Thoracic aorta (tissue), 2 donors: ENCODE measurements at places on chromosomes 16 and 17.

GRCh38 chr17:72962106-72962505, 130.4 kb downstream of the SLC39A11 start:
- DNase-seq = no peak

- no peak for DNase-seq
Measured at GRCh38 chr16:75931043-75931442, 204.8 kb upstream of the CPHXL start.

DNA sequence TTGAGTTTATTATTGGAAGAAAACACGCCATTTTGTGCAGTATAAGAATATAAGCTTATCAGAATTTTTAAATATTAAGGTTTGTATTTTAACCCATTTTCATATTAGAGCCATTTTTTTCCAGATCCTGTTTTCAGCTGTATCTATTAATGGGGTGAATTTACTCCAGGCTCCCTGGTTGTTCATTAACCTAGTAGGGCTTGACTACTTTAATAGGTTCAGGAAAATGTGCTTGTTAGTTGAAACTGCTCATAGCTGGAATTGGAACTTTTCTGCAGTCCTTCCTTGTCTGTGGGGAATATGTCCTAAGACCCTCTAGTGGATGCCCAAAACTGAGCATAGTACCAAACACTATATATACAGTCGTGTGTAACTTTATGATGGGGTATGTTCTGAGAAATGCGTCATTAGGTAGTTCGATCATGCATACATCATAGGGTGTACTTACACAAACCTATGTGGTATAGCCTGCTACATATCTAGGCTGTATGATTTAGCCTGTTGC, 28.0 kb downstream of the NFAT5 start:
- DNase-seq = no peak

DNA sequence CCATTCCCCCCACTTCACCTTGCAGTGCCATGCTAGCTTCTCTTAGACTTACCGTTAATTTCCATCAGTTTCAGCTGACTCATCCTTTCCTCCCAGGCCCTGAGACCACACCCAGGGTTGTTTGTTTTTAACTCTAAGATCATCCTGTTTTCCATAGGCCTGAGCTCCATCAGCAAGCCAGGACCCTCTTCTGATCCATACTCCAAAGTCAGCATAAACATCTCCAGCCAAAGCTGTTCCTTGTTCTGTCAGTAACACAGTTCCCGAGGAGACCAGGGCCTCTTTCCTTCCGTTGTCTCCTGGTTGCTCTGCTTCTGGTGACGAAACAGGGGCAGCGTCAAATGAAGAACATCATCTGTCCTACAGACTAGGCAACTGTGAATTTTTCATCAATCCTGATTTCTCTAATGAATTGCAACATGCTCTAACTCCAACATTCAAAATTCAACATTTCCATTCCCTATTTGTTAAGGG, 83.8 kb upstream of the HNF1B start:
- no peak for DNase-seq

DNA sequence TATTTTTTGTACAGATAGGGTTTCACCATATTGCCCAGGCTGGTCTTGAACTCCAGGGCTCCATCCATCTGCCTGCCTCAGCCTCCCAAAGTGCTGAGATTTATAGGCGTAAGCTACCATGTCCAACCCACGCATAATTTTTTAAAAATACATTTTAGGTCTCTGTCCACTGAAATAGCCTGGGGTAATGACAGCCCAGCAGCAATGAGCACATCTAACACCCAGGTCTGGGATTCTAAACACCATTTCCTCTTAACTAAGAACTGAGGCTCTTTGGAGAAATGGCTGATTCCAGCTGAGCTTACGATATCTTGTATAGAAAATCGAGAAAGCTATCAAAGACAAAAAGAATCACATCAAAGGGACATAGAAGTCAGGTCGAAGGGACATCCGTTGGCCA, 245.3 kb downstream of the PARN start:
- no peak for DNase-seq

DNA sequence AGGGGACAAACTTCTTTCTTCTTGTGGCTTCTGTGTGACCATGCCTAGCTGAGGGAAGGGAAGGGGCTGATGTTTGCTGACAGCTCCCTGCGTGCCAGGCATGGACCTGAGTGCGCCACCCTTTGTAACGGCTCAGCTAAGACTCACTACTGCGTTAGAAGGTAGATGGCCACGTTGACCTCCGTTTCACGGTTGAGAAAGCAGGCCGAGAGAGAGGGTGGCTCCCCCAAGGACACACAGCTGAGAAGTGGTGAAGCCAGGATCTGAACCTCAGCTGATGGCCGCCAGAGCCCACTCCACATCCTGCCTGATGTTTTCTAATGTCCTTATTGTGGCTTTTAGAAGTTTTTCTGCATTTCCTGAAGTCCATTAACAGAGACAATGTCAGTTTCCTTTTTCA, 45.1 kb downstream of the RGS9 start:
- no peak for DNase-seq

- DNase-seq = no peak
Measured at GRCh38 chr16:15641753-15642556, 999 bp downstream of the MARF1 start.

DNA sequence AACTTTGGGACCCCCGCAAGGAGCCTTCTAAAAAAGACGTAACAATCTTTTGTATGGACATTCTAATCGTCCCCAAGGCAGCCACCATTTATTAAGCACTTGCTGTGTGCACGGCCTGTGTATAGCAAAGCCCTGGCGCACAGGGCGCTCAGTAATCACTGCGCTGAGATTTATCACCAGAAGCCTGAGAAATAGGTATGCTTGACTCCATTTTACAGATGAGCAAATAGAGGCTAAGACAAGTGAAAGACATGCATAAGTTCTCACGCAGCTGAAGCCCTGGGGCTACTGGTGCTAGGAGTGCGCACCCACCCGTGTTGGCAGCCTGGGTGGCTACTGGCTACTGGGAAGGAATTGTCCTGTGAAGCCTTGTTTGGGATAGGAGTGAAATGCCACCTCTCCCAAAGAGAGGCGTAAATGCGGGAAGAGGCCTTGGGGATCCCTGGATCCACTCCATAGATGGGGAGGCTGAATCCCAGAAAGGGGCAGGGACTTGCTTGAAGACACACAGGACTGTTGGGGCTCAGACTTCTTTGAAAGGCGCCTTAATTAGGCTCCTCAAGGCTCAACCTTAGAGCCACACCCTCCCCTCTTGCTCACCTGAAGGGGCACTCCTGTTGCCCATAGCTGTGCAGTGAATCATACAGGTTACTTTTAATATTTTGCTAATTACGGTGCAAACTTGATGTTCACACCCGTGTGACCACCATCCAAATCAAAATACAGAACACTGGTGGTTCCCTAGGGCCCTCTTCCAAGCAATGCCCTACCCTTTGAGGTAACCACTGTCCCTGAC, 634 bp upstream of the NATD1 start:
- no peak for DNase-seq

DNA sequence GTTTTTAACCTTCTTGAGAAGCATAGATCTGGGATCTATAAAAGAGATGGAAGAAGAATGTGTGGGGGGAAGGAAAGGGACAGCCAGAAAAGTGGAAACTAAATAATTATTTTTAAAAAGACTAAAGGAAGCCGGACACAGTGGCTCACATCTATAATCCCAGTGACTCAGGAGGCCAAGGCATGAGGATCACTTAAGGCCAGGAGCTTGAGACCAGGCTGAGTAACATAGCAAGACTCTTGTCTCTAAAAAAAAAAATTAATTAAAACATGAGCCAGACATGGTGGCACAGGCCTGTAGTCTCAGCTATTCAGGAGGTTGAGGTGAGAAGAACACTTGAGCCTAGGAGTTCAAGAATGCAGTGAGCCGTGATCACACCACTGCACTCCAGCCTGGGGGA, 335.1 kb downstream of the GRIN2A start:
- DNase-seq = no peak

- DNase-seq = no peak
Measured at GRCh38 chr16:48627148-48627547, 17.2 kb upstream of the N4BP1 start.

- DNase-seq = no peak
Measured at GRCh38 chr16:29139261-29139802, 154.5 kb downstream of the LAT start.

GRCh38 chr16:17921357-17921978, 415.1 kb downstream of the NPIPA8 start:
- no peak for DNase-seq

GRCh38 chr17:78924481-78925151, 571 bp downstream of the TIMP2 start:
- DNase-seq = no peak

GRCh38 chr17:48194097-48194550, 86.6 kb downstream of the SNX11 start:
- DNase-seq = no peak

DNA sequence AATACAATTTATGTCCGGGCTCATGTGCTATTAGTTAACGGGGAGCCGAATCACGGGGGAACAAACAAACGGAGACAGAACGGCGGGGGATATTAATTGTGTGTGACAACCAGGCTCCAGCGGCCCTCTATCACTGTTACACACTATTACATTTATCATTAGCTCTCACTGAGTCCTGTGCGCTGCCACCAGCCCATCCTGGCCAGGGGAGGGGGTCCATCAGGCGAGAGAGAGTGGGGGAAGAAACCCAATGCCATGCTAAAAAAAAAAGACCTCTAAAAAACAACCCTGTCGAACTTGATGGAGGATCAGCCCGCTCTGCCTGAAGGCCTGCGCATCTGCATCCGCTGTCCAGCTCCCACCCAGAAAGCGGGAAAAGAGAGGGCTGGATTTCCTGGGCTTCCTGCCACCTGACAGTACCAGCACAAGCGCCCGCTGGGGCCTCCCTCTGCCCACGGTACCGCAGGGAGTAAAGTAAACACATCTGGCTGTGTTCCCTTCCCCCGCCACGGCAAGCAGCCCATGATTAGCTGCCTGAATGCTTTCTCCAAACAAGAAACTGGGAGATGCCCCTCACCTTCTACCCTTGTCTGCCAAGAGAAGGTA, 41.7 kb downstream of the PIPOX start:
- no peak for DNase-seq

DNA sequence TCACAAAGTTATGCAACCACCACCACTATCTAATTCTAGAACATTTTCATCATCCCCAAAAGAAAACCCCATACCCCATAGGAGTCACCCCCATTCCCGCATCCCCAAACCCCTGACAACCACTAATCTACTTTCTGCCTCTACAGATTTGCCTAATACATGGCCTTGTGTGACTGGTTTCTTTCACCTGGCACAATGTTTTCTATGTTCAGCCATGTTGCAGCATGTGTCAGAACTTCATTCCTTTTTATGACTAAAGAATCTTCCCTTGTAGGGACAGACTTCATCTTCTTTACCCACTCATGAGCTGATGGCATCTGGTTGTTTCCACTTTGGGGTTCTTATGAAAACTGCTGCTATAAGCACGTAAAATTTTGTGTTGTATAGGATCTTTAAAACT, 34.6 kb downstream of the CYTH1 start:
- DNase-seq = no peak

- DNase-seq = no peak
Measured at GRCh38 chr16:17029602-17030350, 441.0 kb downstream of the XYLT1 start.

DNA sequence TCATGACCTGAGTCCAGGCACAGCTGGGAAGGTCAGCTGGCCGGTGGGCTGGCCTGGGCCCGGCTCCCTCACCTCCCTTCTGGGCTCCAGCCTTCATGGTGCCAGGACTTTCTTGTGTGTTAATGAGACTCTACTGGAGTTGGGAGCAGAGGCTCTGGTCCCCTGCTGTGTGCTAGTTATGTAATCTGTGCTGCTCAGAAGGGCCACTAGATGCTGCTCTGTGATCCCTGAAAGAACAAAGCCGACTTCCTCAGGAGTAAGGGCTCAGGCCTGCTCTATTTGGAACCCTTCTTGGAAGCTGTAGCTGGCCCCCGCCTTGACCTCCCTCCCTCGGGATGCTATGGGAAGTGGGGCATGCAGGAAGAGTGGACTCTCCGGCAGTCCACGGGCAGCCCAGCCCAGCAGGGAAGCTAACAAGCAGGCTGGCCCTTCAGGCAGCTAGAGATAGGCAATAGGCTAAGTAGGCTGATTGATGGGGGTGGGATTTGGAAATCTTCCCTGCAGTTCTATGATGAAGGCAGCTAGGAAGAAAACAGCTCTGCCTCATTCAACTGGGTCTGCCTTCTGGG, 3.3 kb upstream of the CDK5R1 start:
- no peak for DNase-seq

DNA sequence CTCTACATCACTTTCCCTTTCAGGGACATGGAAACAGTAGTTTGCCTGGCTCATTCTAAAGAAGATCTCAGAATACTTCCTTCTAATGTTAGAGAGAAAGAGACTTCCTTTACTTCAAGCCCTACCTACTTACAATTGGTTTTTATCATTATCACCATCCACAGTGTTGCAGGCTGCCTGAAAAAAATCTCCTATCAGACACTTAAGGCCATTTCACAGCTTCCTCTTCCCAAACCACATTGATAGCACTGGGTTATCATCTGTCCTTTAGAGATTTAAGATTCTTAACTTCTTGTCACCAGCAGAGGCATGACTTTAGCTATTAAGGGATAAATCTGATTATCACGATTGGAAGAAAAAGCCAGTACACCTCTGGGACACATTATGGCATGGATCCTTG, 178.5 kb upstream of the TBX2 start:
- no peak for DNase-seq

GRCh38 chr16:25716186-25716585, 24.4 kb downstream of the HS3ST4 start:
- no peak for DNase-seq

- no peak for DNase-seq
Measured at GRCh38 chr16:50442221-50442620, 73.4 kb upstream of the BRD7 start.

DNA sequence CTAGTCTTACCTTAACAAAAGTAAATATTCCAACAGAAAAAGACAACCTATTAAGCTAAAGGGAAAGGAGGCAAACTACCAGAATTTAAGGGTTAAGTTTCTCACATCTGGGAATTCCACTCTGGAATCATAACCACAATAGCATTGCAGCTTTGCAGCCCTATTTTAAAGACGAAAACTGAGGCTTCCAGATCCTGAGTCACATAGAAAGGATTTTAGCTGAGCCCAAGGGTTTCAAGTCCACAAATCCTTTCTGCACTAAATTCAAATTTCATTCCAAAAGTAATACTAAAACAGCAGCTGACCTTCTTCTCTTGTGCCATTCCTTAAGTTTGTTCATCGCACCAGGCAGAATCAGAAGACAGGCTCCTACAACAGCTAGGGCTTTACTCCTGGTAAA, 17.8 kb downstream of the XYLT1 start:
- DNase-seq = no peak
